ENCODE measurements at places on chromosomes 2 and 18.

DNA sequence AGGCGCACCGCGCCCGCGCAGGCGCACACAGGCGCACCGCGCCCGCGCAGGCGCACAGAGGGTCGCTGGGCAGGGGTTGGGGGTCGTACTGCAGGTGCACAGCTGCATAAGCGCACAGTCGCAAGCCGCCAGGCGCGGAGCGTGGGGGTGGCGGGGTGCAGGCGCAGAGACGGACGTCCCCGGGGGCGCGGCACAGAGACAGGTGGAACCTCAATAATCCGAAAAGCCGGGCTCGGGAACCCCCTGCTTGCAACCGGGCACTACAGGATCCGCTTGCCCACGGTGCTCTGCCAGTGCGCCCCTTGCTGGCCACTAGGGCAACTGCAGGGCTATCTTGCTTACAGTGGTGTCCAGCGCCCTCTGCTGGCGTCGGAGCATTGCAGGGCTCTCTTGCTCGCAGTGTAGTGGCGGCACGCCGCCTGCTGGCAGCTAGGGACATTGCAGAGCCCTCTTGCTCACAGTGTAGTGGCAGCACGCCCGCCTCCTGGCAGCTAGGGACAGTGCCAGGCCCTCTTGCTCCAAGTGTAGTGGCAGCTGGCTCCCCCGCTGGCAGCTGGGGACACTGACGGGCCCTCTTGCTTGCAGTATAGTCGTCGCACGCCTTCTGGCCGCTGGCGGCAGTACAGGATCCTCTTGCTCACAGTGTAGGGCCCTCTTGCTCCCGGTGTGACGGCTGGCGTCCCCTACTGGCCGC is 34.9 kb downstream of the FAM110C start:
- peak; percentile 40 for DNase-seq

DNA sequence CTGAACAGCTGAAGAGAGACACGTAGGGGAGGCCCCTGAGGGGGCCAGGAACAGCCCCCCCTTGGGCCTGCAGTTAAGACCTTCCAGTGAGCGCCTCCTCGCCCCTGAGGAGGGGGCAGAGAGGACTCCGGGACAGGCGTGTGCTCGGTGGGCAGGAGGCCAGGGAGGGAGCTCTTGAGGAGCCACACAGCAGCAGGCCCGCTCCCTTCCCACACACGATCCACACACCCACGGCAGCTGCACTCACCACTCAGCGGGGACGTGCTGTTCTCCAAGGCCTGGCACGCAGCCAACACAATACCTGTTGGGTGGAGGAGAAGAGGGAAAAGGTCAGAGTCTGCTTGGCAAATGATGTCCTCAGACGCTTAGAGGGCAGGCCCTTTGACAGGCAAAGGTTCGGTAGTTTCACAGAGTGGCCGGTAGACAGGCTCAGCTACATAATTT is 39.0 kb downstream of the TGFA start:
- no peak for DNase-seq

DNA sequence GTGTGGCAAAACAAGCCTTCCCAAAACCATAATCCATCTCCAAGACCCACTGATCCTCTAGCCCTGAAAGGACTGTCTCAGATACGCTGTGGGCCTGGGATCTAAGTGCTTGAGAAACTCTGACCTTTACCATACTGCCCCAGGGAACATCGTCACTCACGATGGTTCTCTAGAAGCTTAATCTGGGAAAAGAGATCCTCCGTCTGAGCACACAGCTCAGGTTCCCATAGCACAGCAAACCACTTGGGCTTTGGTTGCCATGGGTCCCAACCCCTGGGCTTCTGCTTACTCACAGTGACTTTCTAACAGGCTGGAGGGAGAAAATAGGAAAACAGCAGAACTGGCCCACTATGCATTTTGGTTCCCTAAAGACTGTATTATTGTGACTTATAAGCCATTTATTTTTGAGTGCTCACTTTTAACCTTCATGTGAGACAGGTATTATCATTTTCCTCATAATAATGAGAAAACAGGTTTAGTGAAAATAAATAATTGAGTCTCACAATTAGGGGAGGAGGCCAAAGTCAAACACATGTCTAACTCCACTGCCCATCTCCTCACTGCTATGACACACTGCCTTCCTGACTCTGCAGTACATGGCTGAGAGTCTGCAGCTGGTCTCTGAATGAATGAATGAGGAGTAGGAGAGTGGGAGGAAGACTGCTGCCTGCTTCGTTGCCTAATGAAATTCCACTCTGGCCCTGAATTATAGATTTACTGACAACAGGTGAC is 46.7 kb downstream of the REEP1 start:
- DNase-seq: no peak

DNA sequence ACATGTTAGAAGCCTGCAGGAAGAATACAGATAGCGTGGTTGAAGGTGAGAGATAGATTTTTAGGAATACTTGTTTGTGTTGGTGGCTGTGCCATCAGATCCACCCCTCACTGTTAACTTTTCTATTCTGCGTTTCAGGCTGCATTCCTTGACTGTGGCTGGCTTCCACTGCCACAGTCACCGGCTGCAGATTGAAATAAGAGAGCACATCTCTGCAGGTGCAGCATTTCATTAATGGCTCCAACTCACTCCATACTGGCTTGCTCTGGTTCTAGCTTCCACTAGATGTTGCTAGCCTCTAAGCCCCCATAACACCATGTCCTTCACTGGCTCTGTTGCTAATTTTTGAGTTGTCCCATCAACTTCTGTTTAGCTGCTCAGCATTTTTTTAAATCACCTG is 286.5 kb downstream of the CPS1 start:
- no peak for DNase-seq

- DNase-seq: no peak
These were observed 109.8 kb downstream of the PARD3B start for GRCh38 chr2:204655101-204655500.

Data from stimulated activated CD8-positive, alpha-beta memory T cell treated with anti-CD3 and anti-CD28 coated beads, Interleukin-15, amount 100 ng/mL, for 24 hours (primary cell).